ENCODE measurements at places on chromosomes 4 and X.

GRCh38 chr4:38752372-38752940 lies 30.3 kb downstream of the TLR10 start:
- DNase-seq = no peak

DNA sequence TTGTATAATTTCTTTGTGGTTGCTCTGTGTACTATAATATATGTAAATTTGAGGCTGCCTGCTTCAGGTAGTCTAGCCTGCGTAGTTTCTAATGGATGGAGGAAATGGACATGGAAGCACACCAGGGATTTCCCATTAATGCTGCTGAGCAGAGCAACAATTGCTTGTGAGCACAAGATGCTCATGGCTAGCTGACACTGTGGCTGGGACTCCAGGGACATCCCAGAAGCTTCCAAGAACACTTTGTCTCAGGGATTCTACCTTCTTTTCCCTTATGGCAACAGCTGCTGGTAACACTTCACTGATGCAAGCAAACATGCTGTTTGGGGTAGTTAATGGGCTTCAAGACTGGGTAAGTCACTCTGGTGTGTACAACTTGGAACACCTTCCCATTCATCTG lies 66.1 kb downstream of the TENT5D start:
- DNase-seq = no peak

DNA sequence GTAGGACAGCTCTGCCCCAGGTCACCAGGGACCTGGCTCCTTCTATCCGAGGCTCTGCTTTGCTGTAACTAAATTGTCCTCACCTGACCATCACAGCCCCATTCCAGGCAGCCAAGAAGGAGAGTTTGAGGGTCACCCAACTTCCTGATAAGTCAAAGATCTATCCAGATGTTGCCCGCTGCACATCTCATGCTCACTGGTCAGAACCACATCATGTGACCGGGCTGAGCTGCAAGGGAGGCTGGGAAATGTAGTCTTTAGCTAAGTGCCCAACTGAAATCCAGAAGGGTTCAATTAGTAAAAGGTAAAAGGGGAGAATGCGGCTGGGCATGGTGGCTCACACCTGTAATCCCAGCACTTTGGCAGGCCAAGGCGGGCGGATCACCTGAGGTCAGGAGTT lies 18.4 kb downstream of the HMX1 start:
- no peak for DNase-seq

GRCh38 chrX:40470830-40471429 lies 109.8 kb upstream of the ATP6AP2 start:
- DNase-seq = no peak

DNA sequence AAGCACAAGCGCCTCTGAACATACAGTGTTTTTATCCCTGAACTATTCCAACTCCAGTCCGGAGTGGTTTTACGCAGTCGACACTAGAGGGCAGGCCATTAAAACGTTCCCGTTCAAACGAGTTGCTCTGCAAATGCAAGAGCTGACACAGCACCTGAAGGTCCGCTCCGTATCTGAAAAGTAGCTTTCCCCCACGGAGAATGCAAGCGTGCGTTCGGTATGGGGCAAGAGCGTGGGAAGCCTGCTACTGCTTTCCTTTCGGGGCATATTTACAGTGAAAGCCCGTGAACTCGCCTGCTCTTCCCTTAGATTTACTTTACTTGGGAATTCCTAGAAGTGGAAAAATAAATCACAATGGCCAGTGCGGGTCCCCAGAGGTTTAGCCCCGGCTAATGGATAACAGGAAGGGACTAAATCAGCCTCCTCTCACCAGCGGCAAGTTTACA lies 190.8 kb downstream of the TSPAN5 start:
- peak; percentile 59 for DNase-seq

DNA sequence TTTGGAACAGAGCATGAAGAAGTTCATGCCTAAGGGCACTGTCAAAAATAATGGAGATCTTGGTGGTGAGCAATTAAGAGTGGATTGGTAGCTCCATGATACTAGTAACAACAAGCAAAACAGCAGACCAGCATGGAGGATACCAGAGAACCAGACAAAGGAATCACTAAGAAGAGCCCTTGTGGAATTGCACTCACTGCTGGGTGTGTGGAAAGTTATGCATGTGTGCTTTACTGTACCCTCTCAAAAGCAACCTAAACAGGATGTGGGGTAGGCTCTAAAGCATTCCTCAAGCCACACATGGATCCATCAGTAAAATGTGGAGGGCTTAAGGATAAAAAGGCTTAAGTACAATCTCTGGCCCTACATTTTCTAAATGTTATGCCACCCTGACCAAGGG lies 69.5 kb downstream of the AR start:
- no peak for DNase-seq

DNA sequence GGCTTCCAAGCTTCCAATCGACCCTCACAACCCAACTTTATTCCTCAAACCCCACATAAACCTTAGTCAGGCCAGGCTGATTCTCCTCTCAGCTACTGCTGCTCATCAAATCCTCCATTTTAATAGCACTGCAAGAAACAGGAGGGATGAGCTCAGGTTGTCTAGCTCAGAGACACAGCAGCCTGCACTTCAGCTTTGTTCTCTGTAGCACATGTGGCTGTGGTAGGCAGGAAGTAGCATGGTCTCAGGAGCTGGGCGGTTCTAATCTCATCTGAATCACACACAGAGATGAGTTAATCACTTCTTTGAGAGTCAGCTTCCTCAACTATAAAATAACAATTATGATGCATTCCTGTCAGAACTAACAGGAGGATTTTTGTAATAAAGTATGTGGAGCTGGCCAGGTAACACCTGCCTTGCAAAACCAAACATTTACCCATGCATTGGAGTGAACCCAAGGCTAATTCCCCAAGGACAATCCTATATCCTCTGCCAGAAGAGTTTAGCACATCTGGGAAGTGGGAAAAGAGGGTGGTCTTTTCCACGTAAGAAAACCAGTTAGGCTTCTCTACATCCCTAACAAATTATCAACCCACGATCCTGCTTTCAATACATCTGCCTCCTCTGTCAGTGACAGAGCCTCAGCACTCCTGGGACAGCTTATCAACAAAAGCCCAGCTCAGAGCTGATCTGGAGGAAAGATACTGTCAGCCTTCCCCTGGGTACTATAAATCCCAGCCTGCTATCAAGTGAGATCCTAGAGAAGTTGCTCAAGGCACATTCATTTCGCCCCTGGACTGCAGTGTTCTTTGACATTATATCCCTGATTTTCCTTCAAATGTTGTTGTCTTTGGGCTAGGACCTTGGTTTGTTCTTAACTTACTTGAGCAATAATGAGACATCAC lies 32.8 kb downstream of the ELOVL6 start:
- peak; percentile 46 for DNase-seq

DNA sequence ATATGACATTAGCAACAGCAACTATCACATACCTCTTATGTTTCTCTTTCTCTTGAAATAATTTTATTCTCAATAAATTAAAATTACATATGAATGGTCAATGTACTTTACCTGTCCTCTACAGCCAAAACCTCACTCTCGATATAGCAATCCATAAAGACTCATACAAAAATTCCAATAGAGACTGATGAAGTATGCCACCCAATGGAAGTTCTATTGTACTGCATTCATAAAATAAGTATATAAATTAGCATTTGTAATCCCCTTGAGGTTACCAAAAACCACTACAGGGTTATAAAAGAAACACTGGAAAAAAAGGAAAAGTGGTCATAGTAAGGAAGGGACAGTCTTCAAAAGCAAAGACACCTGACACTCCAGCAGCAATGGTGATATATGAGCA lies 32.8 kb downstream of the CLDN2 start:
- no peak for DNase-seq

DNA sequence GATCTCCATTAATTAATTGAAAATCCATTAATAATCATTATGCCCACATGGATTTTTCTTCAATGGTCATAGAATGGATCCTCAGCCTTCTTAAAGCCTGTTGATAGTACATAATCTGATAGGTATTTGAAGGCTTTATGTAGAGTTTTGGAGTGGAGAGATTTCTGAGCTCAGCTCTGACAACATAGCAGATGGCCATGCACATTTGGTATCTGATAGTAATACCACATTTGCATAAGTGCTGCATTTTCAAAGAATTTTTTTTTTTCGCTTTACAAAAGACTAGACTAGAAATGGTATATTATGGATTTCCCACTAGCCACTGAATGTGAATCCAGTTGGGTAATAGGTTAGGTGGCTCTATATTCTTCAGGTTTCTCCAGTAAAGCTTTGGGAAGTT lies 440.6 kb downstream of the FGF13 start:
- no peak for DNase-seq

GRCh38 chr4:186727169-186727976 lies 3.7 kb upstream of the FAT1 start:
- DNase-seq = no peak

GRCh38 chr4:123055943-123056342 lies 133.5 kb upstream of the NUDT6 start:
- DNase-seq = no peak

GRCh38 chrX:22963196-22963595 lies 36.6 kb upstream of the DDX53 start:
- DNase-seq = no peak

- no peak for DNase-seq
These were observed 22.4 kb downstream of the TMEM33 start for GRCh38 chr4:41957634-41958033.

DNA sequence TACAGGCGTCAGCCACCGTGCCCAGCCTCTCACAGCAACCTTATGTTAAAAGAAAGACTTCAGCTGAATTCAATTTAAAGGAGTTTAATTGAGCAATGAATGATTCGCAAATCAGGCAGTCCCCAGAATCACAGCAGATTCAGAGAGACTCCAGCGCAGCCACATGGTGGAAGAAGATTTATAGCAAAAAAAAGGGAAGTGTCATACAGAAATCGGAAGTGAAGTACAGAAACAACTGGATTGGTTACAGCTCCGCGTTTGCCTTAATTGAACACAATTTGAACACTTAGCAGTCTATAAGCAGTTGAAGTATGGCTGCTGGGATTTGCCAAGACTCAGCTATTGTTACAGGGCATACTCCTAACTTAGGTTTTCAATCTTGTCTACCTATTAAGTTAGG lies 19.8 kb downstream of the CENPVL3 start:
- no peak for DNase-seq

DNA sequence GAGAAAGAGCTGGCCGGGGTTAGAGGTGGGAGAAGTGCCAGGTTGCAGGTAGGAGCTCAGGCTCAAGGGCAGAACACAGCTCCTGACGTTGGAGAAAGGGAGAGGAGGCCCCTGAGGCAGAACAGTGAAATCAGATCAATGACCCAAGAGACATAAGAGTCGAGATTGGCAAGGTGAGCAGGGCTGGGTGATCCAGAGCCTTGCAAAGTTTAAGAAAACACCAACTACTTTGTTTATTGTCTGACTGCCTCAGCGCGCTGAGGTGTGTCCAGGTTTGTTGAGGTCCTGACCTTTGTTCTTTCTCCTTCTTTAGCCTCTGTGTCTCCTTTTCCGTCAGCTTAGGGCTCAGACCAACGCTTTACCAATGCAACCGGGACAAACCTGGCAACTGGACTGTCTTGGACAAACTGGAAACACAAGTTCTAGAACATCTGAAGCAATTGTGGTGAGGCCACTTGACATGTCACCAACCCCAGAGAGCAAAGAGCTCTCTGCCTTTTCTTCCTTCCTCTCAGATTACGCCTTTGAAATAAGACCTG lies 28.3 kb downstream of the CHRNA9 start:
- DNase-seq = no peak

DNA sequence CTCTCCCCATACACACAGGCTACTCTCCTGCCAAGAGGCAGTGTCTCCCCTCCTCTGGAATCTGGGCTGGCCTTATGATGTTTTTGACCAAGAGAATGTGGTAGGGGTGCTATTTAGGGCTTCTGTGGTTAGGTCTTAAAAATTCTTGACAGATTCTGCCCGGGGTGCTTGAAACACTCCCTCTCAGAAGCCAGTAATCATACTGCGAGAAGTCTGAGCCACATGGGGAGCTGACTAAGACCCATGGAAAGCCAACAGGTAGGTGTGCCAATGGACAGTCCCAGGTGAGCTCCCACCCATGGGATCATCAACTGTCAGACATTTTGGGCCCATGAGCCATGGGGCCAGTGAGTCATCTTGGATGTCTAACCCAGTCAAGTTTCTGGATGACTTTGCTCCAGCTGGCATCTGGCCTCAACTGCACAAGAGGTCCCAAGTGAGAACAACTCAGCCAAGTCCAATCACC lies 315.7 kb downstream of the FBXW7 start:
- DNase-seq = no peak

DNA sequence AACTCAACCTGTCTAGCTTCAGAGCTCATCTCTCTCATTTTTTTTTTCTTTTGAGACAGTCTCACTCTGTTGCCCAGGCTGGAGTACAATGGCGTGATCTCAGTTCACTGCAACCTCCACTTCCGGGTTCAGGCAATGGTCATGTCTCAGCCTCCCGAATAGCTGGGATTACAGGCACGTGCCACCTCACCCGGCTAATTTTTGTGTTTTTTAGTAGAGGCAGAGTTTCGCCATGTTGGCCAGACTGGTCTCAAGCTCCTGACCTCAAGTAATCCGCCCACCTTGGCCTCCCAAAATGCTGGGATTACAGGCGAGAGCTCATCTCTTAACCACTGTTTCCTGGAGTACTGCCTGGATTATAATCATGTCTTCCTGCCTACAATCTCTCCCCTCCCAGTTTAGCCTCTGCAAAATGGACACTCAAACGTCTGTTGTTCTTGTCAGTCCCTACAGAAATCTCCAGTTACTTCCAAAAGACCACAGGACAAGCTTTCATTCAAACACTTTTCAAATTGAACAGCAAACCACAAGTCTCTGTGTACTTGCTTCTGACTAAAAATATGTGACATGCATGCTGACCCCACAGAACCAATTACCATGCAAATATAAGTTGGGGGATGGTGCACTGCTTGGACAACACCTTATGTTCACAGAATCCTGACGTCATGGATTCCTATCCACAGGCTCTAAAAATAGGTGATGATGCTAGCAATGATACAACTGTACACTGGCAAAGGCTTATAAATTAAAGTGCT lies 137.2 kb downstream of the SH3KBP1 start:
- no peak for DNase-seq

GRCh38 chr4:6492027-6492590 lies 19.7 kb upstream of the PPP2R2C start:
- DNase-seq = no peak

GRCh38 chr4:14545807-14546206 lies 456.5 kb upstream of the CPEB2 start:
- DNase-seq = no peak

GRCh38 chr4:10009861-10010500 lies 11.3 kb downstream of the SLC2A9 start:
- no peak for DNase-seq

GRCh38 chr4:30362436-30362835 lies 357.7 kb upstream of the PCDH7 start:
- DNase-seq = no peak

DNA sequence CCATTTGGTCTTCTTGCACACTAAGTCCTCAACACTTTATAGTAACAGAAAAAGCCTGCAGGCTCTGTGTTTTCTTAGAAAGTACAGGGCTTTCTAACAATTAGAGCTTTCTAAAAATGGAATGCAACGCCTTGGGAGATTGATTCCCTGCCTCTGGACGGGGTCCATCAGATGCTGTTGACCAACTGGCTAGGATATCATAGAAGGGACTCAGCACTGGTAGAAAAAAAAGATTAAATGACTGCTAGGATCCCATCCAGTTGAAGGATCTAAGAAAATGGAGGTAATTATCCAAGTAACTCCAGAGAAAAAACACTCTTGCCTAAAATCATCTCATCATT lies 39.5 kb downstream of the USP46 start:
- DNase-seq = no peak

- DNase-seq = no peak
These were observed 27.2 kb downstream of the SPRY1 start for GRCh38 chr4:123423819-123424218.

- DNase-seq = no peak
These were observed 40.5 kb downstream of the MAPK10 start for GRCh38 chr4:86319390-86319789.

GRCh38 chr4:70544279-70544868 lies 26.0 kb downstream of the AMTN start:
- DNase-seq = no peak

GRCh38 chrX:72396117-72396516 lies 90.4 kb upstream of the CITED1 start:
- DNase-seq = no peak

Data from stimulated activated CD4-positive, alpha-beta T cell treated with anti-CD3 and anti-CD28 coated beads, TNF-alpha, amount 100 ng/mL, for 24 hours (primary cell).